ENCODE measurements at places on chromosomes 6 and 20.
A peak's percentile ranks its signal among the peaks of the same experiment; 100 is the strongest.

DNA sequence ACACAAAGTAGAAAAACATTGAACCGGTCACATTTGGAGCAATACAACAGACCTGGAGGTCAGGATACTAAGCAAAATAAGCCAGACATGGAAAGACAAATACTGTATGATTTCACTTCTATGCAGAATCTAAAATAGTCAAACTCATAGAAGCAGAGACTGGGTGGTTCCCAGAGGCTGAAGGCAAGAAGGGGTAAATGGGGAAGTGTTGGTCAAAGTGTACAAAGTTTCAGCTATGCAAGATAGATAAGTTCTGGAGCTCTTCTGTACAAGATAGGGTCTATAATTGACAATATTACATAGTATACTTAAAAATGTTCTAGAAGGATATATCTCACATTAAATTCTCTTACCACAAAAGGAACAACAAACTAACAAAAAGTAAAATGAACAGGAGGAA is 70.3 kb downstream of the TMEM244 start:
- no peak for DNase-seq

GRCh38 chr20:32241807-32242206 is 34.1 kb downstream of the POFUT1 start:
- DNase-seq = no peak

DNA sequence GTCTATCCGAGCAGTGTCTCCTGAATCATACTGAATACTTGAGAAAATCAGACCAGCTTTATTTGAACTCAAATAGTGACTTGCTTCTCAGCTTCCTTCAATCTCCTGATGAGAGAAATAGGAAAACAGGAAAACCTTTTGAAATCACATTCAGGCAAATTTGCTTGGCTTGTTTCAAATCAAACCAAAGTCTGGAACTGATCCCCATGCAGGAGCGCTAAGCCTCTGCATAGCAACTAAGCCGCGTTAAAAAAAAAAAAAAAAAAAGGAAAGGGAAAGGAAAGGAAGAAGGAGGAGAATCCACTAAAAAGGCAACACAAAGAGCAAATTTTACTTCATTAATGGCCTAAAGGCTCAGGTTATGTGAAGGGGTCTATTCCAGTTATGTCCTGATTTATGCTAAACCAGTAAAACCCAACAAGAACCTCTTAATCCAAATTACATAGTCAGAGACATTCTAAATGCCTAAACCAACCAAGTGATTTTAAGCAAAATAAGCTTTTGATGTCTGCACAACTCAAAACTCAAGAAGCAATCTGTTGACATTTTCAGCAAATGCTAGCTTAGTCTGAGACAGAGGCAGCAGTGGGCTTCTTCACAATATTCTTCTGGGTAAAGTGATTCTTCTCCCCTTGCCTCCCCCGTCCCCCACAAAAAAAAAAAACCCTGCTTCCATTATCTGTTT is 112.5 kb downstream of the SOBP start:
- DNase-seq = no peak

DNA sequence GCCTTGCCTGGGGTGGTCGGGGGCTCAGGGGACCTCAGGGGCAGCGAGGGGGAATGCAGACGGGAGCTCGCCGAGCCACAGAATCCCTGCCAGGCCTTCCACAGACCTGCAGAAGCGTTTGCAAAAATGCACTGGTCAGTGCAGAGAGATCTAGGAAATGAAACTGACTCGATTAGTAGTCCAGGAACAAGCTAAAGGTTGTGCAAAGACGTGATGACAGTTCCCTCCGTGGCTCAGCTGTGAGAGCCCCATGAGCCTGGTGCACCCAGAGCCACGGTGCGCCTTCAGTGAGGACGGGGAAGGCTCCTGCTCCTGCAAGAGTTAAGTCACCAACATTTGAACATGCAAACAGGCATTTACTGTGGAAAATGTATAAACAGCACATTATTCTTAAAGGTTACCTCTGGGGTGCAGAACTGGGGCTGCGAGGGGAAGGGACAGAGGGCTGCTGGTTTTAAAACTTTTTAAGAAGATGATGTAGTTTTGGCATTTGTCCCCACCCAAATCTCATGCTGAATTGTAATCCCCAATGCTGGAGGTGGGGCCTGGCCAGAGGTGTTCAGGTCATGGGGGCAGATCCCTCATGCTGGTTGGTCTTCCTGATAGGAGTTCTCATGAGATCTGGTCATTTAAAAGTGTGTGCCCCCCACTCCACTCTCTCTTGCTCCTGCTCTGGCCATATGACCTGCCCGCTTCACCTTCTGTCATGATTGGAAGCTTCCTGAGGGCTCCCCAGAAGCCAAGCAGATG is 147.3 kb downstream of the DLL1 start:
- no peak for DNase-seq

- DNase-seq = no peak
Measured at GRCh38 chr6:1538810-1539478, 70.8 kb upstream of the FOXC1 start.

DNA sequence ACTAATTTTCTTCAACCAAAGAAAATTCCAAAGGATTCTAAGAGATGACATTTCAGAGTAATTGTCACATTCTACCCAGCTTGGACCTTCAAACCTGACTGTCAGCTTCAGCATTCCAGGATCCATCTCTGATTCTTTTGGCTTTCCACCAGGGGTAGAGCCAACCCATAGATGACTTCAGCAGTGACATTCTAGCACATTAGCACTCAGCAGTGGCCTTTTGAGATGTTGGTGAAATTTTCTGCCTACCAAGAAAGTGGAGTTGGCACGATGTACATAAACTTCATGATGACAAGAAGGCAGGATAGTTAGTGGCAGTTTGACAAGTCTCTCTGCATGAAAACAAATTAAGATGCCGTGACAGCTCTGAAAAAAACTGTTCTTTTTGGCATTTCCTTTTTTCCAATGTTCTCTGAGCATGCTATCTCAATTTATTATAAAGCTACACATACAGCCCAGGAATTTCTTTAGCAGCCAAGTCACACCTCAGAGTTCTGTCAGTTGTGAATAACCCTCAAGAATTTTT is 466.5 kb upstream of the RNF217 start:
- DNase-seq = no peak

GRCh38 chr6:168858926-168859325 is 394.7 kb downstream of the THBS2 start:
- DNase-seq = no peak

- no peak for DNase-seq
Measured at GRCh38 chr20:53154540-53154939, 182.4 kb downstream of the TSHZ2 start.

- DNase-seq = no peak
Measured at GRCh38 chr6:129163551-129163950, 280.6 kb downstream of the LAMA2 start.

GRCh38 chr20:16433293-16433580 is 140.0 kb downstream of the KIF16B start:
- no peak for DNase-seq

DNA sequence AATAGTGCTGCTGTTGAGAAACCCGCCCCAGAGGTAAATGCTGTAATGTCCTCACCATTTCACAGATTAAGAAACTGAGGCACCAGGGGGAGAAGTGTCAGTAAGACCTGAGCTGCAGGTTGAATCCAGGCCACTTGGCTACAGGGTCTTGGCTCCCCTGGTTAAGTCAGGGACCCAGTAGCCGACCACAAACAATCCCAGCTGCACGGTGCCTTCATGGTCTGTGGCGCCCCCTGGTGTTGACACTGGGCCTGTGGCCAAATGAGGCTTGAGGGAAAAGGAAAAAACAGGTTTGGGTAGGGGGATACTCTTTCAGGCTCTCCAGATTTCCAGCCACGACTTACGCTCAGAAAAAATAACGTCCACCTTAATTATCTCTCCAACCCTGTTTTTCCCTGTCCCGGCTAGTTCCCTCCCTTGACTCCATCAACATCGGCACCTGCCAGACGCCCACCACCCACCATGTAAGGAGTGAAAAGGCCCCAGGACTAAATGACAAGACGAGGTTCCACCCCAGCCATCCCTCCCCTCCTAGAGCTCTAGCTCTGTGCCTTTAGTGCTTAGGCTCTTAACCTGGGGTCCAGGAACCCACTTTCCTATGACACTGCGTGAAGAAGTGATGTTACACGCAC is 47.7 kb upstream of the POLR1H start:
- no peak for DNase-seq

DNA sequence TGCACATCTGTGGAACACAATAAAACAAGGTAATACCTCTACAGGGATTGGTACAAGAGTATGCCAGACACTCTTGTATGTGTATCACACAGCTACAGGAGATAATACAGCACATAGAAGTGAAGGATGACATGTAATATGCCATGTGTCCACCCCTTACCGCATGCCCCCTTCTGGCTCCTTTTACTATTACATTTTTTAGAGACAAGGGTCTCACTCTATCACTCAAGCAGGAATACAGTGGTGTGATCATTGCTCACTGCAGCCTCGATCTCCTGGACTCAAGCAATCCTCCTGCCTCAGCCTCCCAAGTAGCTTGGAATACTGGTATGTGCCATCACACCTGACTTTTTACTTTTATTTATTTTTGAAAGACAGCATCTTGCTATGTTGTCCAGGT is 4.2 kb upstream of the NCR3 start:
- no peak for DNase-seq

DNA sequence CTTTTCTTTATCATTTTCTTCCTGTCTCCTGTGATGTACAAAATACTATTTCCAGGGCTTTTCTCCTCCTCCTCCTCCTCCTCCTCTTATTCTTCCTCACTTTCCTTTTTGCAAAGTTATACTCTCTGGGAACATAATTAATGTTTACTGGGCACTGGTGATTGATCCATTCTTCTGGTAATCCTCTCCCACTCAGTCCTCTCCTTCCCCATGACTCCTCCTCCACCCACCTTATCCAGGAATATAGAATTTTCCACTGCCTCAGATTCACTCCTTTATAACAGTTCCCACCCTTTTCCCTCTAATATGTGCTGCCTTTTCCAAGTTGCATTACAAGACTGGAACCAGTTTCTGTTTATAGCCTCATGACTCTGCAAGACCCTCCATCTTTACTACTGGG is 62.5 kb upstream of the IYD start:
- no peak for DNase-seq

DNA sequence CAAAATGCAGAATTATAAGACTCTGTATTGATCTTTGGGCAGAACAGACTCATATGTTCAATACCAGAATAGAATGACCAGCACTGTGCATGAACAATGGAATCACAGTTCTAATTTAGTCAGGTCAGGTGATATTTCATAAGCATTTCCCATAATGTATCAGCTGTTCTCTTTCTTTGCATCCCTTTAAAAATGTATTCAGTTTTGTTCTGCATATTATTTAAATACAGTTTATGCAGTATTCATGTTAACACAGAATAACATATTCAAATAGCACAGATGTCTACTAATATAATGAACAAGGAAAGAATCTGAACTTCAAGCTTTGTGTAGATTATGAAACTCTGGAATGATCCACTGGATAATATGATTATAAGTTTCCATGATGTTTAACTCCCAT is 128.5 kb downstream of the LAMP5 start:
- no peak for DNase-seq

DNA sequence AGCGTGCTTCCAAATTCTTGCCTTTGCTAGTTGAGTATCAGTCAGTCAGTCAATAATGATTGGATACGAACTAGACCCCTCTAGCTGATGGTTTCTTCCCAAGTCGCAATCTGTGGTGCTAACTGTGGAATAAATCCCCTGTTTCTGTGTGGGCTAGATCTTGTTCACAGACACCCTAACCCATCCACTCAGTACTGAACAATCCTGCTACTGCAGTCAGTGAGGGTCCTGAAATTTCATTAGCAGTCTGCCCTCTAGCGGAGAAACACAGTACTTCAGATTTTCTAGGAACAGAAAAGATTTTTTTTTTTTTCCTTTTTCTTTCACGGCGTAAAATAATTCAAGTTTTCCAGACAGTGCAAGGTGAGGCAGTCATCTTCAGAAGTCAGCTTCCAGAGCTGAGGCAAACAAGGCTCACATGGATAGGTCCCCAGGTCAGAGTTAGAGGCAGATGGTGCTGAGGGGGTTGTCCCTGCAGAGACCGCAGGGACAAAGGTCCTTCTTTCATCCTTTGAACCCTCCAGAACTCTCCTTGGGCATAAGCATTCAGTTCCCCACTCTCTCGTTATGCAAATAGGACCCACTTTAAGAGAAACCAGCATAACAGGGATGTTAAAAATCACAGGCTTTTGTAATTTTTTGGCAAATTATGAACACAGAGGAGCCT is 119.6 kb downstream of the SCML4 start:
- peak; percentile 24 for DNase-seq

GRCh38 chr6:35936681-35937359 is 15.9 kb upstream of the SRPK1 start:
- DNase-seq = no peak

DNA sequence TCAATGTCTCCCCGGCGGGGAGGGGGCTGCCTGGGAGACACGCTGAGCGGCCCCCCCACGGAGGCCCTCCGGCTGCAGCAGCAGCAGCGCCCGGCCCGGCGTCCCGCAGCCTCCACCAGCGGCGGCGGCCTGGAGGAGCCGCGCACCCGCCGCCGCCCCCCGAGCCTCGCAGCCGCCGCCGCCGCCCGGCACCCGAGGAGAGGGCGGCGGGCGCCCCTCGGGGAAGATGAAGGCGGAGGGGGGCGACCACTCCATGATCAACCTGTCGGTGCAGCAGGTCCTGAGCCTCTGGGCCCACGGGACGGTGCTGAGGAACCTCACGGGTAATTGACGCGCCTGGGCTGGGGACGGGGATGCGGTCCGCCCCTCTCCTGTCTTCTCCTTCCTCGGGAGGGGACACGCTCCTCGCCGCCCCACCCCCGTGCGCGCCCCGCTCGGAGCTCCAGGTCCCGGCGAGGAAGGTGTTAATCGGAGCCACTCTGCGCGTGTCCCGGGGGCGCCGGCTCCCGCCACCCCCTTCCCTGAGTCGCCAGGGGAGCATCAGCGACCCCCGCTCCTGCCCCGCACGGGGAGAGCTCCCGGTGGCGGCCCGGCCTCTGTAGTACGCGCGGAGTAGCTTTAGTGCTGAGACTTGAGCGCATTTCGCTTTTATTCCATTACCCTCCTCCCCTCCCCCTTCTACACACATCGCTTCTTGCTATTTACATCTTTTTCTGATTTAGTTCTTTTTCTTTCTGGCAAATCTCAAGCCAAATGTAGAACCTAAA is 686 bp downstream of the TMEM170B start:
- peak; percentile 25 for DNase-seq
